Omental fat pad (tissue), 4 donors: ENCODE measurements at places on chromosomes 2 and 18. TPM values are rescaled to one million over a fixed set of nuclear protein-coding genes. Genes with fewer than 3 reads are reported as not detected.

DNA sequence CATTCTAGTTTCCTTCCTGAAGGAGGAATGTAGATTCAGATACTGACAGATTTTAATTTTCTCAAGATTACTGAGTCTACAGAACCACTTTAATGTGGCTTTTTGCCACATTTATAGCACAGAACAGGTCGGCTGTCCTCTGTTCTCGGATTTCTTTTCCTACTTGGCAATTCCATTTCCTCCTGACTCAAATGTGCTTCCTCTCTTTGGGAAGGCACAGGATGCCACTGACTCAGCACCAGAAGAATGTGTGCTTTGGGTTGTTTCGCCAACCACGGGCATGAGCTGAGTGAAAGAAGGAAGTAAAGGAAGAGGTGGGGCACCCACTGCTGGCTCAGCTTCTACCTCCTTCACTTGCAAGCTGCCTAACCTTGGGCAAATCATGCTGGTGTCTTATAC lies 970.6 kb upstream of the ACVR2A start:
- no peak for DNase-seq

- DNase-seq, result no peak
Measured at GRCh38 chr18:60568220-60568619, 195.6 kb upstream of the MC4R start.

- no peak for DNase-seq
Measured at GRCh38 chr2:186540941-186541340, 48.9 kb upstream of the ITGAV start.

DNA sequence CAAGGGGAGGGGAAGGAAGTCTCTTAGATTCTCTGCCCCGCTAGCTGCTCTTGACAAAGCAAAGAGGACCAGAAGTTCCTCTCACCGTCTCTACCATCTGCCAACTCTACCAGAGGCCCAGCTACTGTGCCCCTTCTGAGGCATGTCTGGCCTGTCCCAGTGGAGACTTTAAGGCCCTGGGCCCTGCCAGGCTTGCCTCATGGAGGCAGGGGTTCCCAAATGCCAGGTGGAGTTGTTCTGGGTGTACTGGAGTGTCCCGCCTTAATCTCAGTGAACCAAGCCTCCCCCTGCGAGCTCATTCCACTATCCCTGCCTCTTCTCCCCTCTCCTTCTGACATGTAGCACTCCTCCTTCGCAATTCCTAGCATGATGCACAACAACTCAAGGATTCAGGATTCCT lies 2.2 kb downstream of the HOXD12 start:
- DNase-seq, result no peak

- no peak for DNase-seq
Measured at GRCh38 chr2:199836943-199837342, 14.0 kb downstream of the FTCDNL1 start.

GRCh38 chr2:25561136-25561850 lies 112.1 kb downstream of the DTNB start:
- DNase-seq, result no peak

DNA sequence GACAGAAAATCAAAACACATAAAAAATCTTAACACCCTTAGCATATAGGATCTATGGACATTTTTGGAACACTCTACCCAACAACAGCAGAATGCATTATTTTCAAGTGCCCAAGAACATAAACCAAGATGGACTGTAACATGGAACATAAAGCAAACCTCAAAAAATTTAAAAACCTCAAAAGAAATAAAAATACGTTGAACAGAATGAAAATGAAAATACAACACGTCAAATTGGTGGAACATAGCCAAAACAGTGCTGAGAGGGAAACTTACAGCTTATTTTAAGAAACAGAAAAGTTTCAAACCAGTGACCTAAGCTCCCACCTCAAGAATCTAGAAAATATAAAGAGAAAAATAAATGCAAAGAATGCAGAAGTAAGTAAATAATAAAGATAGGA lies 58.3 kb upstream of the BCL2L11 start:
- no peak for DNase-seq

- no peak for DNase-seq
Measured at GRCh38 chr2:1004398-1004797, 53.7 kb downstream of the SNTG2 start.

GRCh38 chr2:240644171-240644651 lies 18.9 kb downstream of the GPR35 start:
- no peak for DNase-seq

GRCh38 chr2:44821500-44821899 lies 120.0 kb upstream of the SIX3 start:
- DNase-seq, result no peak

DNA sequence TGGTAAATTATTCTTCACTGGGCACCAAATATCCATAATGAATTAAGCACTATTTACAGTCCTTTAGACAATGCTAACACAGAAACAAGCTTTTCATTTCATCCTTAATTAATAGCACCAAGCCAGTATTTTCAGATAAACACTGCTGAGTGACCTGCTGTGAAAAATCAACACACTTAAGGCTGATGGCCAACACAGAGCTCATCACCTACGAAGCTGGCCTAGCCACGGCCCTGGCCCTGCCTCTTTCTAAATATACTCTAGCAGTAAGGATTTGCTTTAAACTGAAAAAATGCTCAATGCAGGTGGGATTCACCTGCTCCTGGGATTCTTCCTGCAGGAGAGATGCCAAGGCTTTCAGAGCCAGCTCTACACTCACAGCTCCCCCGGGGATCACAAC lies 18.4 kb downstream of the CYB5A start:
- no peak for DNase-seq

- DNase-seq, result no peak
Measured at GRCh38 chr18:59238385-59238784, 18.4 kb downstream of the GRP start.

DNA sequence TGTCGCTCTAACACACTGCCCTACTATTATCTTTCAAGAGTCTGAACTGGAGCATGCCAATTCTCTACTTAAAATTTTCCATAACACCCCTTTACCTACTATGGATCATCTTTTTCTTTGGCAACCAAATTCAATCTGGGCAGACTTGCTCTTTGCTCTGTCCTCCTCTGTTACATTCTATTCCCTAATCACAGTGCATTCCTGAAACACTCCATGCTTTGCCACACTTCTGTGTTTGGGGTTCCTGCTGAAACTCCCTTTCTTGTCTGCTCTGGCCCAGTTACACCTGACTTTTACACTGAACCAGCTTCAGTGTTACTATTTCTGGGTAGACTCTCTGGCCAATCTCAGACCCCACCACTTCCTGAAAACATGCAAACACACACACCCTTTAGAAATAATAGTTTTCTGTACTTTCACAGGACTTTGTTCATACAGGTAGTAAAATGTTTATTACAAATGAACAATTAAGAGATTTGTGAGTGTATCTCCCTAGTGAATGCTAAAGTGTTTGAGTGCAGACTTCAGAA lies 119.9 kb upstream of the DCC start:
- no peak for DNase-seq

DNA sequence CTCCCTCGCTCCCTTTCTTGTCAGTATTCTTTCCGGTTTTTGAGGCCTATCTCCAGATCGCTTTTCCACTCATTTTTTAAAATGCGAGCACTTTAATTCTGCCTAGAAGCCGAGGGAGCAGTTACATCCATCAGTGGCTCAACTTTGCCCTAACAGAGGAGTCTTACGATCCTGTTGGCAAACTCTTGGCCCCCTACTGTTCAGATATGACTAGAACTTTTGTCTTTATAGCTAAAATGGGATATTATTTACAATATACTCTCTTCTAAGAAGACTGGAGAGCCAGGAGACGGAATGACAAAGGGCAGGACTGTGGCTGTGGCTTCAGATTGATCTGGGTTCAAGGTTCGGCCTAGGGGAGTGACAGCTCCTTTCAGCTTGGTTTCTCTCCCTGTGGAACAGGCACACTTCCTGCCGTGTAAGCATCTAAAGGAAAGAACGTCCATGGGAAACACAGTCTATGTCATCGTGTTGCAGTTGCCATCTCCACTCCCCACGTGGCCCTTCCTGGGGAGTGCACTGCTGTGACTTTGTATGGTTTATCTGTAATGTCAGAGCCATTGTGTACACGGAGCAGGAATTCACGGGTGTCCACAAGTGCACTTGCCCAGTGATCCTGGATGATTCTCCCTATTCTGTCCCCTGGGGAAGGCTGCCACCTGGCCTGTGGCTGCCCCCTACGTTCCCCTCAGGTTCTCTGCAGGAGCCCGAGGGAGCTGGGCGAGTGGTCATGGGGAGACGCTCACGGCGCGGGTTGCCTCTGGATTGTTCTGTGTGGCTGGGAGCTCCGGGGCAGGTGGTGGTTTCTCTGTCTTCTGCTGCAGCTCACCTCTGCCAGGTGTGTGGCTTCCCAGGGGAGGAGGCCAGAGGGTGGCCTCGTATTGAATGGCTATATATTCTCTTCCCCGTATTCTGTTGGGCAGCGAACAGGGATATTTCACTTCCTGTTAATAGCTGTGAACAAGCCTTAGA lies 222.0 kb downstream of the LDLRAD4 start:
- no peak for DNase-seq

DNA sequence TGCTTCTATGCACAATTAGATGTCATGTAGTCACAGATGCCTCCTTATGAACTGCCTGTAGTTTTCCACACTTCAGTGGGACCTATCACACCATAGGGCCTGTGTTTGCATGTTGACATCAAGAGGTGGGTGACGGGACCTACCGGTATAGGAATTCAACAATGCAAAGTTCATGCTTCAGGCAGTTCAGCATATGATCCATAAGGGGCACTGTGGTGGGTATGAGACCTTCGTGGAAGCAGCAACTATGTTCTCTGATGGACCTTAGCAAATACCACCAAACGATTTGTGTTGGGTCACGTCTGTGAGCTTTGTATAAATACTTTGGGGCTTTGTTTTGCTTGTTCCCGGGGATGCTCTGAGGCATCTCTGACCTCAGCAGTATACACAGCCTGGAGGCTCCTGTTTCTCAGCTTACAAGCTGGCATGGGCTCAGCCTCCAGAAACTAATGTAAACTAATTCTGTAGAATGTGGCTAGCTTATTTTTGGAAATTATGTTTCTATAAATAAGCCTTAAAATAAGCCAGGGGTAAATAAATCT lies 111.6 kb downstream of the DTNA start:
- no peak for DNase-seq

GRCh38 chr2:104650405-104650996 lies 203.4 kb upstream of the POU3F3 start:
- DNase-seq, result no peak

GRCh38 chr2:40564184-40564583 lies 112.3 kb upstream of the SLC8A1 start:
- DNase-seq, result no peak

- no peak for DNase-seq
Measured at GRCh38 chr2:204573221-204573620, 27.9 kb downstream of the PARD3B start.

GRCh38 chr2:8379549-8379948 lies 302.3 kb upstream of the ID2 start:
- no peak for DNase-seq

DNA sequence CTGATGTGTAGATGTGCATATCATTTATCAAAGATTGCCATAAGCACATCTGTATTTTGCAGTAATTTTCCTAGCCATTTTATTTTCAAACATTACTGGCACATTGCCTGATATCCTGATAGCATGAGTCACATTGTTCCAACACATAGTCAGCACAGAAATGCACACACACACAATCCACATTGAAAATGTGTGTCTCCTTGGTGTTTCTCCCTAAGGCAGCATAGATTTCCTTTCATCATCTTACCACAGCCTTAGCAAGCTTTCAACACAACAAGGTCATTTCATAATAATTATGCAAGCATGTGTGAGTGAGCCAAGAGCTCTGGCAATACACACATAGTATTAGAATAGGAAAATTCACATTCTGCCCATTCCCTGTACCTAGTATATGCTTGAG lies 245.4 kb upstream of the MEIS1 start:
- DNase-seq, result no peak

- no peak for DNase-seq
Measured at GRCh38 chr2:157375384-157375783, 49.8 kb upstream of the ERMN start.

GRCh38 chr2:85698184-85698879 lies 4.2 kb downstream of the GNLY start:
- no peak for DNase-seq

DNA sequence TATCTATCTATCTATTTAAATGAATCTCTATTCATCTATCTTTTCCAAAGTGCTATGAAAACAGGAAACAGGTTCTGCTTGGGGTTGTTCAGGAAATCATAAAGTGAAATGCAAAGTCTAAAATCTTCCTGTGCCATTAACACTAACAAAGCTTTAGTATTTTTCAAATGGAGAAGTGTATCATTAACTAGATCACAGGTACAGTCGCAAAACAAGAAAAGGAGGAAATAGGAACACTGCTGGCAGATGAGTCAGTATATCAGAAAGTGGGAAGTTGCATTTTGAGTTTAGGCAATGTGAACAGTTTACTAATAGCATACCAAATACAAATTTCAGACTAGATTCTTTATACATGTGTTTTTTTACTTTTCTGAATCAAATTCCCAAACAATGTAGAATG lies 888.5 kb upstream of the FSHR start:
- DNase-seq, result no peak

GRCh38 chr2:238996331-238997136 lies 148.6 kb downstream of the TWIST2 start:
- DNase-seq, result no peak

- DNase-seq, result no peak
Measured at GRCh38 chr2:43034921-43035320, 191.5 kb downstream of the ZFP36L2 start.

GRCh38 chr2:147636238-147636882 lies 208.5 kb upstream of the ACVR2A start:
- no peak for DNase-seq

DNA sequence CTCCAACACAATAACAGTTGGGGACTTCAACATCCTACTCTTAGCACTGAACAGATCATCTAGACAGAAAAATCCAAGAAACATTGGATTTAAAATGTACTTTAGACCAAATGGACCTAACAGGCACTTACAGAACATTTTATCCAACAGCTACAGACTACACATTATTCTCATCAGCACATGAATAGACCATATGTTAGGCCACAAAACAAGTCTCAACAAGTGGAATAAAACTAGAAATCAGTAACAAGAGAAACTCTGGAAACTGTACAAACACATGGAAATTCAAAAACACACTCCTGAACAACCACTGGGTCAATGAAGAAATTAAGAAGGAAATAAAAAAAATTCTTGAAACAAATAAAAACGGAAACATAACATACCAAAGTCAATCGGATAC lies 117.5 kb downstream of the ACVR1 start:
- no peak for DNase-seq

- no peak for DNase-seq
Measured at GRCh38 chr18:26719896-26720295, 145.6 kb downstream of the AQP4 start.

DNA sequence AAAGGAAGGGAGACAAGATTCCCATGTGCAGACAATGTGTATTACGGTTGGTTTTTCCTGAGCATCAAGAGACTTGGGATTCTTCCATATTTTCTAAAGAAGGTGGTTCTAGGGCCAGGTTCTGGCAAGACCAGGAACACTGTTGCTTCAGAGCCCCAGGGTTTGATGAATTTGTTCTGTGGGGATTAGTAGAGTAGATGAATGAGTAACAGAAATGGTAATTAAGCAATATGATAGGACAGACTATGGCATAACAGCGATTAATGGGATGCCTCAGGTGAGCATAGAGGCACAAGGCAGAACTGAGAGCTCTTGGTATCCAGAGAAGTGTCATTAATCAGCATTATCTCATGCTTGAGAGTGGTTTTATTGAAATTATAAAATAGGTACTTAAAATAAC lies 82.8 kb upstream of the PNPT1 start:
- no peak for DNase-seq

Gene OSBPL6
- total RNA-seq, result 1.1 TPM

Gene FAM228A
- 0.88 TPM for total RNA-seq

Gene DSC3
- total RNA-seq, result 19.2 TPM

Gene ANKRD29
- total RNA-seq, result 8.1 TPM

Gene GREB1L
- total RNA-seq, result 21.0 TPM

Gene MYO5B
- total RNA-seq, result 31.0 TPM

Gene NPC1
- total RNA-seq, result 52.0 TPM

Gene COL4A4
- 0.56 TPM for total RNA-seq

Gene RPIA
- 7.9 TPM for total RNA-seq

Gene MPP4
- not detected for total RNA-seq
